ENCODE measurements at places on chromosomes 7 and 10.

DNA sequence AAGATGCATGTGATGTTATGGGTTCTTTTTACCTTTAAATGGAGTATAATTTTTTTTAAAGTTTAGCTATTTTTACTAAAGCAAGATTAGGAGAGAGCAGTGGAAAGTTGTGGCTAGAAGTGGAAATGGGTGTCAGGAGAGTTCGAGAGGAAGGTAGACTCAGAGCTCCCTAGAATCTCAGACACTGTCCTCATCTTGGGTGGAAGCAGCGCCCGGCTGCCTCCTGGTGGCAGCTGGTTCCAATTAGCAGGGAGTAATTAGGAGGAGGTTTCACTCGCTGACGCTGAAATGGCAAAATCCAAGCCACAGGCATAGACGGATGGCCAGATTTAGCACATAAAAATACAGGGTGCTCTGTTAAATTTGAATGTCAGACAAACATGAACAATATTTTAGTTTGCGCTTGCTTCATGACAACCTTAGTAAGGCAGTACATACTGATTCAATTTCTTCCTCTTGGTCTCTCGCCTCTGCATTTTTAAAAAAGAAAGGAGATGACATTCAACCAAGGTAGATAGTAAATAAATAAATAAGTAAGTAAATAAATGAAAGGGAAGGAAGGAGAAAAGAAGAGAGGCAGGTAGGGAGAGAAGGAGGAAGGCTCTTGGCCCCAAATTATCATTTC is 58.5 kb downstream of the LGI1 start:
- peak; percentile 19 for DNase-seq

- DNase-seq: no peak
These were observed 498.9 kb downstream of the RPS24 start for GRCh38 chr10:78532480-78533042.

DNA sequence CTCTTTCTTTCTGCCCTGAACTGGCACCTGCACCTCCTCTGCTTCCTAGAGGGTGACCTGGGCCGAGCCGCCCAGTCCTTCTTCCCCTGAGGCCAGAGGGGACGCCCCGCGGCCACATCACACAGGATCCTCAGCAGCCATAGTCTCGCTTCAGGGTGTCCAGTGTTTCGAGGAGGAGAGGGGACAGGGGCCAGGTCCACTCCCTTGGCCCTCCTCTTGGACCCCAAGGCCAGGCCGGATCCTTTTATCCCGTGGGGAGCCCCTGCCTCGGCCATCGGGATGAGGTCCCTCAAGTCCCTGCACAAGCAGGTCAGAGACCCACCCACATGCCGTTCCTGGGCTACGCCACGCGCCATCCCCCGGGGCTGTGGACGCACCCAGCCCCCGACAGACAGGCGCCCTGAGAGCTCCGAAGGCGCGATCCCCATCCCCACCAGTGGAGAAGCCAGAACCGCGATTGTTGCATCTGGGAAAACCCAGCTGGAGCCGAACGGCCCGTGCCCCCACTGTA is 3.6 kb downstream of the BHLHA15 start:
- DNase-seq: no peak

- no peak for DNase-seq
These were observed 128.6 kb upstream of the SLC26A5 start for GRCh38 chr7:103574576-103574975.

GRCh38 chr10:103685880-103686669 is 169.3 kb downstream of the SH3PXD2A start:
- DNase-seq: no peak

- no peak for DNase-seq
These were observed 130.0 kb downstream of the TES start for GRCh38 chr7:116340201-116340847.

DNA sequence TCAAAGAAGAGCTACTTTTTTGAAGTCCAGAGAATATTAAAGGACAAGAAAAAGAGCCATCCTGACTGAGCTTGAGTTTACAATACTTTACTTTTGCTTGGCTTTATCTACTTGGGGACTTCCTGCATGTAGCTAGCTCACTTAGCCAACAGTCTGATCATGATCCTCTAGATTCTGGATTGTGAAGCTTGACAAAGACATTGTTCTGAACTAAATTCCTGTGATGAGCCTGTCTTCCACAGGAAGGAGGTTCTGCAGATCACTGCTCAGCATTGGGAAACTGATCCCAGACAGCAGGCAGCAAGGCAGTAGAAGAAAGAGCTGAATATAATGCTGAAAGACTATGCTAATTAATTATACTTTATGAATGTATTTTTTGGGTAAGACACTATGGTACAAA is 296.4 kb downstream of the DGKB start:
- no peak for DNase-seq

DNA sequence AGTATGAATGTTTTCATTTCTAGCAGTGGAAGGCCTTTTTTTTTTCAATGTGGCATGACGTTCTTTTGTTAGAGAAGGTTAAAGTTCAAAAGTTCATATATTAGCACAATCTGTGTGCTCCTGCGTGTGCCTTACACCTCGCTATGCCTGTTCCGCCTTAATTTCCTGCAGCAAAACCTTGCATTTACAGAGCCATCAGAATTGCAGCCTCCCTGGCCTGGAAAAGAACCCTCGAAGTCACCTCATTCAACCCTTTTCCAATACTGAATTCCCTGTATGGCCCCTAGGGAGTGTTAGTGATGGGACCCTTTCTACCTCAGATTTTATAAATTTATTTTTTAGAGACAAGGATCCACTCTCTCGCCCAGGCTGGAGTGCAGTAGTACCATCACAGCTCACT is 103.5 kb upstream of the ZNF438 start:
- no peak for DNase-seq

- no peak for DNase-seq
These were observed 5.9 kb upstream of the GDF10 start for GRCh38 chr10:47294057-47294456.

- DNase-seq: no peak
These were observed 538.0 kb downstream of the DNAJB6 start for GRCh38 chr7:157874870-157875229.

DNA sequence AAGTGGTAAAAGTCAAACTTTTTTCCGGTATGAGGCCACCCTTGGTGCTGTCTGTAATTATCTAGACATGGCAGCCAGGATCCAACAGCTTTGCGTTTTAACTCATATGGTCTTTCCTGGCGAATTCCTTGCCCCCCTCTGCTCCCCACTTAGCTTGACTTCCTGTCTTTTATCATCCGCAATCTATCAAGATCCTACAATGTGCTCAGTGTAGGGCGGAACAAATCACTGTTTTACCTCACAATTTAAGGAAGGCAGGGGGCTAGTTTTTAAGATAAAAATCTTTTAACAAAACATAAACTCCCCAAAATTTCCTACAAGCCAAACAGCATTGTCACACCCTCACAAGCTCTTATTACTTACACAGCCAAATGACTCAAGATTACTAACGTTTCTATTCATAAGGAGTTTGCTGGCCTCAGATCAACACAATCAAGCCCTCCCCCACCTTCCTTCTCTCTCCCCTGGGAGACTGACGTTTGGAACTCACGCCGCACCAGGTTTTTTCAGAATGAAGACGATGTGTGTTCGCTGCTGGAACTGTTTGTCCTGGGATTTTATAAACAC is 1.3 kb upstream of the CDK14 start:
- DNase-seq: no peak

DNA sequence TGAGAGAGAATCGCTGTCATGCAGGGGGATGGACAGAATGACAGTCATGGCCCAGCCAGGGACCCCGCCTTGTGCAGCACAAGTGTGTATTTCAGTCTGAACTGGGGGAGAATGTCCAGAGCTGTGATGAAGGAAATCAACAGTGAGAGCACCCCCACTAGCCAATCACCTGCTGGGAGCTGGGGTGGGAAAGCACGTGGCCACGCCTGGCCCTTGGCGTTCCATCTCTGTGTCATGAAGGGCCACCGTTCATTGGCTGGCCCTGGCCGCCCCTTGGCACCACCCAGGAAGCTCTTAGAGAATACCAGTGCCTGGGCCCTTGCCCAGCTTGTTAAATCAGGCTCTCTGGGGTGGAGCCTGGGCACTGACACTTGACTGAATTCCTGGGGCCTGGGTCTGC is 22.8 kb downstream of the GRID1 start:
- no peak for DNase-seq

DNA sequence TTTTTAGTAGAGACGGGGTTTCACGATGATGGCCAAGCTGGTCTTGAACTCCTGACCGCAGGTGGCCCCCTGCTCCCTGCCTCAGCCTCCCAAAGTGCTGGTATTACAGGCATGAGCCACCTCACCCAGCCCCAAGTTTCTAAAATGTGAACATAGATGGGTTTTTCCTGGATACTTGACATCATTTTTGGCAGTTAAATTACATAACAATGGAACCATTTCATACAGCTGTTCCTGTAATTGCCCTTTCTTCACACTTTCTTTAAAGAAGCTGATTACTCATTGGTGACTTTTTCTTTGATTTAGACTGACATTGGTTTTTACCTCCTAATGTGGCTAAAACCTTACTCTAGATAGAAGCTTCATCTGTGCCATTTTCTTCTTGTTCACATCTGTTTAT is 5.9 kb downstream of the ZKSCAN1 start:
- no peak for DNase-seq

GRCh38 chr7:121139427-121139826 is 150.9 kb downstream of the CPED1 start:
- DNase-seq: no peak

DNA sequence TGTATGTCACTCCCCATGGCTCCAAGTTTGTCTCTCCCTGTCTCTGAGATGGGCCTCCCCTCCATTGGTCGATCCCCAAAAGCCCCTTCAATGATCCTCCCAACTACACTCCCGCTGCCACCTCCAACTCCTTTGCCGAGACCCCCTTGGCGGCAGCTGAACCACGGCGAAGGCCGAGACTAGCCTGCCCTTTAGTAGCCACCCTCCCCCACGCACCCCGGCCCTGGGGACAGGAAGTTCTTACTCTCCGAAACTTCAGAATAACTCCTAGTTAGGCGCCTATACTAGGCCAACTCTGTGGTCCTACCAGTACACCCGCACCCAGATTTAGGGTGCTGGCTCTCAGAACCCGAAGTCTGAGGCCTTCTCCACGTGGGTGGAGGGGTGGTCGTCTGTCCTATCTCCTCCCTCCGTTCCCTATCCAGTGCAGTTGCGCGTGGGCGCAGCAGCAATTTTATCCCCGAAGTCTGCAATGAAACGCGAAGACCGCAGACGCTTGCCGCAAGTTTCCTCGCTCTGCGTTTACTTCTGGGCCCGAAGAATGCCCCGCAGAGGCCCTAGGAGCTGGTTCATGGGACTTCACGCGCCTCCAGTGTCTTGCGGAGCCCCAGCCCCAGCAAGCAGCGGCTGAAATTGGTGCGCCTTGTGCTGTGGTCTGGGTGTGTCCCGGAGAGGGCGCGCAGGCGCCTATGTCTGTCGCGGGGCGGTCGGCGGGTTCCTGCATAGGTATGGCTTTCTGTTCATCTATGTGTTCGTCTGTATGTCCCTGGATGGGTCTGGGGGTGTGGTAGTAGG is 82.6 kb upstream of the SLF2 start:
- DNase-seq: no peak

DNA sequence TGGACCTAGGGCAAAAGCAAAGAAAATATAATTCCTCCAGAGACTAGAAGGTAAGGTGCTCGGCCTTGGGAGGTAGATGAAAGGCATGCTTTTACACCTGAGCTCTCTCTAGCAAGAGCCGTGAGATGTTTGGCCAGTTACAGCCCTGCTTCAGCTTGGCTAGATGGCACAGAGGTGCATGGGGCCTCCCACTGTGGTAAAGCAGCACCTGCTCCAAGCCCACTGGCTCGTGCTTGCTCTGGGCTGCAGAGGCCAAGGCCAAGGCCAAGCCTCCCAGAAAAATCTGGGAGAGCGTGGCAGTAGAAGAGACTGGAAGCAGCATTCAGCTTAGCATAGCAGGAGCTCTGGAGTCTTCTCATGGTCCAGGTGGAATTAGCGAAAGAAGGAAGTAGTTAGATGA is 31.0 kb upstream of the OPALIN start:
- no peak for DNase-seq
